ENCODE measurements at places on chromosomes 1 and 21.

- no peak for DNase-seq
- H3K27ac ChIP-seq, result no peak overlapping the region
- H3K4me1 ChIP-seq, result peaks cover 3% of the 10 kb centered on the region
- H3K4me3 ChIP-seq, result no peak overlapping the region
Measured at GRCh38 chr1:212107481-212107880, 71.9 kb downstream of the DTL start.

GRCh38 chr1:86207323-86207722, 50.8 kb upstream of the COL24A1 start:
- no peaks in the 10 kb centered on the region for H3K27me3 ChIP-seq
- H3K4me1 ChIP-seq, result no peaks in the 10 kb centered on the region
- DNase-seq, result no peak
- H3K4me3 ChIP-seq, result no peak overlapping the region

DNA sequence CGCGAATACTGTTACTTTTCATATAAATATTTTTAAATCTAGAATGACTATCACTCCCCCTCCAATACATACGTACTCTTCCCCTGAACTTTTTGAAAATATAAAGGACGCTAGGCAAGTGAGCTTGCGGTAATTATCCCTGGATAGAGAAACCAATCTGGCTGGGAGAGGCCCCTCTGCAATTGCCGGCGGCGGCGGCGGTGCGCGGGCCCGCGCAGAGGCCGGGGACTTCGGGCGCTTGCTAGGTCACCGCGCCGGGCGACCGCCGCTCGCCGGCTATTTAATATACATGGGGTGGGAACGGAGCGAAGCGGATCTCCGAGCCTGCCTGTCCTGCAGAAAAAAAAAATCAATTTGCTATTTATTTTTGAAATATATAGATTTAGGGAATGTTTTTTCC, 416.3 kb upstream of the ESRRG start:
- peaks cover 14% of the 10 kb centered on the region for H3K36me3 ChIP-seq
- no peak for DNase-seq
- H3K27ac ChIP-seq, result no peak overlapping the region
- no peak overlapping the region for H3K4me3 ChIP-seq

- H3K4me1 ChIP-seq, result no peaks in the 10 kb centered on the region
- peaks cover 24% of the 10 kb centered on the region for H3K27me3 ChIP-seq
- no peak overlapping the region for H3K4me3 ChIP-seq
- H3K36me3 ChIP-seq, result no peaks in the 10 kb centered on the region
- H3K27ac ChIP-seq, result no peak overlapping the region
Measured at GRCh38 chr1:20348326-20348915, 57.7 kb downstream of the VWA5B1 start.

- no peaks in the 10 kb centered on the region for H3K4me1 ChIP-seq
- H3K4me3 ChIP-seq, result no peak overlapping the region
- DNase-seq, result peak; percentile 38
- H3K27me3 ChIP-seq, result peaks cover 6% of the 10 kb centered on the region
- H3K36me3 ChIP-seq, result no peaks in the 10 kb centered on the region
Measured at GRCh38 chr1:53350853-53351767, 23.2 kb upstream of the LRP8 start.

DNA sequence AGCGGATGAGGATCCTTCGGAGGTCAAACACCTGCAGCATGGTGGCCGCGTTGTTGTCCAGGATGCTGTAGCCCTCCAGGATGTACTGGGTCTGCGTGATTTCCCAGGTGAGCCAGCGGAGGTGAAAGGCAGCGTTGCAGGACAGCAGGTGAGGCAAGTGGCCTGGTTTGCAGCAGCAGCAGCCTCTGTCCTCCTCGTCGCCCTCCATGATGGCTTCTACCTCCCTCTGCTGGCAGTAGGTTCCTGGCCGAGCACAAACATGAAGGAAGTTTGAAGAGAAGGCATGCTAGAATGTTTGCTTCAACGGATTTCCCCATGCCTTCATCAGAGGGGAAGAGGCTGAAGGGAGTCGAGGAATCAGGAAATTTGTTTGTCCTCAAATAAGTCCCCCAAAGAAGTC, 74.7 kb downstream of the NTPCR start:
- no peak overlapping the region for H3K4me3 ChIP-seq
- H3K27ac ChIP-seq, result no peak overlapping the region
- H3K36me3 ChIP-seq, result no peaks in the 10 kb centered on the region
- H3K4me1 ChIP-seq, result peaks cover 2% of the 10 kb centered on the region

GRCh38 chr1:160108888-160109662, 6.5 kb upstream of the ATP1A2 start:
- H3K4me1 ChIP-seq, result peaks cover 3% of the 10 kb centered on the region
- no peak overlapping the region for H3K4me3 ChIP-seq
- H3K27ac ChIP-seq, result peak overlapping the region; percentile 20
- DNase-seq, result peak; percentile 63
- no peaks in the 10 kb centered on the region for H3K36me3 ChIP-seq

DNA sequence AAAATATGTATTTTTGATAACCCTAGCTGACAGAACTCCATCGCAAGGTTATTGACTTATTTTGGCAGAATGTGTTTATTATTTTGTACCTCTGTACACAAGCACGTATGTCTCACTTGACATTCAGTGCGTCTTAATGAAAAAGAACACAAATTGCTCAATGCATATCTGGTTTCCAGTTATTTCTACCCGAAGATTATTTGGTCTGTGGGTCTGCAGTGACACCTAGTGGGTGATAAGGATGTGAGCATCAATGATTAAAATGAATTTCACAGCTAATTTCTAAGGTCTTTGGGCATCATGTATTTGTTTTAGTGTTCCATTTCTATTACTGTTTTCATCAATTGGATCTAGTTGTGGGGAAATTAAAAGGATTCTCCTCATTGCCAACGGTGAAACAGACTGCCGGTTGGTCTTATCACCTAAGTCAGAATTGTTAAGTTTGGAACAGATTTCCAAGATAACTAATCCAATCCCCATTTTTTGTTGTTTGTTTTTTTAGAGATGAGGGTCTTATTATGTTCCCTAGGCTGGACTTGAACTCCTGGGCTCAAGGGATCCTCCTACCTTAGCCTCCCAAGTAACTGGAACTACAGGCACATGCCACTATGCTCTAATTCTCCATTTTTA, 13.9 kb downstream of the DDX20 start:
- no peak overlapping the region for H3K4me3 ChIP-seq
- H3K27ac ChIP-seq, result no peak overlapping the region
- peaks cover 26% of the 10 kb centered on the region for H3K36me3 ChIP-seq
- peaks cover 5% of the 10 kb centered on the region for H3K4me1 ChIP-seq
